Activated CD4-positive, alpha-beta memory T cell treated with anti-CD3 and anti-CD28 coated beads, Interleukin-2, amount 10 ng/mL, durations not matched to agents 7 days and 5 days (primary cell): ENCODE measurements at places on chromosomes 12 and 14. TPM values are rescaled to one million over a fixed set of nuclear protein-coding genes. Genes with fewer than 3 reads are reported as not detected.

PTPRB gene
- total RNA-seq, result not detected

CCDC197 gene
- 0.45 TPM for total RNA-seq

LRRIQ1 gene
- not detected for total RNA-seq

ADCY4 gene
- total RNA-seq, result 4.5 TPM

SIRT4 gene
- 1.7 TPM for total RNA-seq

GYS2 gene
- not detected for total RNA-seq

HOXC4 gene
- total RNA-seq, result 0.23 TPM

CFAP54 gene
- 0.75 TPM for total RNA-seq

SMOC1 gene
- total RNA-seq, result not detected

KTN1 gene
- 99.9 TPM for total RNA-seq

OR4K5 gene
- total RNA-seq, result not detected

DENR gene
- total RNA-seq, result 52.5 TPM

DNAJC22 gene
- total RNA-seq, result not detected

FLRT2 gene
- not detected for total RNA-seq

TTC6 gene
- not detected for total RNA-seq

SLC17A8 gene
- not detected for total RNA-seq

SLIRP gene
- 76.7 TPM for total RNA-seq

TMX1 gene
- 58.8 TPM for total RNA-seq

PPP1R36 gene
- total RNA-seq, result 0.53 TPM

A2M gene
- total RNA-seq, result not detected

DPPA3 gene
- total RNA-seq, result not detected

LMNTD1 gene
- total RNA-seq, result not detected

CATSPERB gene
- 1.8 TPM for total RNA-seq

CMA1 gene
- total RNA-seq, result not detected
